ENCODE measurements at places on chromosomes 13 and 19. TPM values are rescaled to one million over a fixed set of nuclear protein-coding genes. Genes with fewer than 3 reads are reported as not detected.

Gene CCNA1
- 9.0 TPM for total RNA-seq

Gene FGF22
- not detected for total RNA-seq

Gene PGLYRP1
- total RNA-seq, result not detected

Gene ZNF709
- 2.3 TPM for total RNA-seq

Gene CD209
- not detected for total RNA-seq

Gene MIA
- total RNA-seq, result 1.1 TPM

Gene CLDN10
- under 0.01 TPM for total RNA-seq

Gene LAIR1
- not detected for total RNA-seq

Gene NLRP4
- not detected for total RNA-seq

Gene LRP3
- 4.2 TPM for total RNA-seq

Gene ZNF285
- 7.4 TPM for total RNA-seq

Gene PLPP2
- 89.1 TPM for total RNA-seq

Gene SYDE1
- total RNA-seq, result 14.8 TPM

Gene KLK1
- total RNA-seq, result not detected

Gene TDRD12
- total RNA-seq, result 0.13 TPM

Gene CDX2
- total RNA-seq, result not detected

Gene LSM4
- 109 TPM for total RNA-seq

Gene CERS1
- total RNA-seq, result 1.3 TPM

Gene MAP3K10
- 5.0 TPM for total RNA-seq

Gene MCEMP1
- not detected for total RNA-seq

Gene MUC16
- total RNA-seq, result not detected

Gene HSH2D
- not detected for total RNA-seq

Gene STARD13
- total RNA-seq, result 46.4 TPM

Gene ZNF541
- total RNA-seq, result 0.50 TPM

Gene SCAF1
- 20.1 TPM for total RNA-seq

Gene CYP4F12
- total RNA-seq, result not detected

Gene ZNF135
- 0.97 TPM for total RNA-seq

Gene FAM124A
- total RNA-seq, result 4.9 TPM

Gene TUBB4A
- not detected for total RNA-seq

Gene AZU1
- total RNA-seq, result not detected

Gene LMO7
- total RNA-seq, result 119 TPM

Gene TNFRSF19
- 0.19 TPM for total RNA-seq

Gene C19orf81
- total RNA-seq, result 1.1 TPM

Gene GRK1
- 0.44 TPM for total RNA-seq

Gene APOC4
- total RNA-seq, result not detected

Gene ZNF578
- 3.9 TPM for total RNA-seq

Gene EVI5L
- total RNA-seq, result 11.0 TPM

Gene CEACAM8
- total RNA-seq, result not detected

Gene IGFL2
- not detected for total RNA-seq

Gene KLK14
- not detected for total RNA-seq

Gene RHPN2
- total RNA-seq, result 0.49 TPM

All from bladder microvascular endothelial cell (primary cell).